ENCODE measurements at places on chromosomes 1 and 21.

DNA sequence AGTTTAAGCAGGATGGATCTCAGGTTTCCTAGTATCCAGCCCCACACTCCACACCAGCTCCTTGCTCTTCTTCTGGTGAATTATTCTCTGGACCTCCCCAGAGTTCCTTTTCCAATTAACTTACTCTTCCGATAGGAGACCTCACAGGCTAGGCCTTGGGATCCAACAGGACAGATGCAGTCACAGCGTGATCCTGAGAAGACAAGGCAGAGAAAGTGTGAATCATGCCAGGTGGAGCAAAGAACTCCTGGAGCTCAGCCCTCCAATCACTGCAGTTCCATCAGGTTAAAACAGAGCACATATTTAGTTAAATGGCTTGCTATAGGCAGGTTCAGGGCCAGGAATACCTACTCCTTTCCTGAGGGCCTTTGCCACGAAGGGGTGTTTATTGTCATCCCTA is 34.1 kb downstream of the C8B start:
- no peak for DNase-seq

DNA sequence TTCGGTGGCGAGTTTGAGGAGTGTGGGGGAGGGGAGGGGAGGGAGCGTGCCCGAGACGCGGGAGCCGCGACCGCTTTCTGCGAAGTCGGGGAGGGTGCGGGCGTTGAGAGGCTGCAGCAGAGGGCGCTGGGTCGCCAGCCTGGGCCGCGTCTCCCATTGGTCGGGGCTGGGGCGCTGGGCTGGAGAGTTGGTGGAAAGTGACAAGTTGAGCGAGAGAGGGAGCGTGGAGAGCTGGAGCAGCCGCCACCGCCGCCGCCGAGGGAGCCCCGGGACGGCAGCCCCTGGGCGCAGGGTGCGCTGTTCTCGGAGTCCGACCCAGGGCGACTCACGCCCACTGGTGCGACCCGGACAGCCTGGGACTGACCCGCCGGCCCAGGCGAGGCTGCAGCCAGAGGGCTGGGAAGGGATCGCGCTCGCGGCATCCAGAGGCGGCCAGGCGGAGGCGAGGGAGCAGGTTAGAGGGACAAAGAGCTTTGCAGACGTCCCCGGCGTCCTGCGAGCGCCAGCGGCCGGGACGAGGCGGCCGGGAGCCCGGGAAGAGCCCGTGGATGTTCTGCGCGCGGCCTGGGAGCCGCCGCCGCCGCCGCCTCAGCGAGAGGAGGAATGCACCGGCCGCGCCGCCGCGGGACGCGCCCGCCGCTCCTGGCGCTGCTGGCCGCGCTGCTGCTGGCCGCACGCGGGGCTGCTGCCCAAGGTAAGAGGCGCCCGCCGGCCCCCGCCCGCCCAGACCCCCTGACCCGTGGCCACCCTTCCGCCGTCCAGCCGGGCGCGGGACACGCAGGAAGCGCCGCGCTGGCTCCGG is at the start of gene ROR1:
Gene ROR1, plus strand, starts transcription at position 203 of the 802 bp plus-strand sequence.
- peak; percentile 84 for DNase-seq

DNA sequence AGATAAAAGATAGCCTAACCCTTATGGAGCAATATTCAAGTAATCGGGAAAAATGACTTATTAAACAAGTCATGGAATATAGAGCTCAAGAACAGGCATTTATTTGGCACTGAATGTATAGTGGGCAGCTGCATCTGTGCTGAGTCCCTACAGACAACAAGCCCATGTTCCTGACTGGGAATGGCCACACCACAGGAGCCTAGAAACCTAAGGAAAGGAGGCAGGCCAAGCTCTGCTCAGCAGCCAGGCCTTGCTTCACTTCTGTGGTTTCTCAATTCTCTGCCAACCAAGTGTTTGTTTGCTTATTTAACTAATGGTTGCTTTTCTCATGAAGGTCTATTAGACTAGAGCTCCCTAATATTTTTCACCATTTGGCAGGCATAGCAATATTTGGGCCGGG is 21.5 kb downstream of the AK2 start:
- no peak for DNase-seq

GRCh38 chr1:84959294-84959693 is 37.6 kb downstream of the MCOLN2 start:
- DNase-seq: no peak

GRCh38 chr1:57067863-57068262 is 102.0 kb upstream of the C8B start:
- no peak for DNase-seq

DNA sequence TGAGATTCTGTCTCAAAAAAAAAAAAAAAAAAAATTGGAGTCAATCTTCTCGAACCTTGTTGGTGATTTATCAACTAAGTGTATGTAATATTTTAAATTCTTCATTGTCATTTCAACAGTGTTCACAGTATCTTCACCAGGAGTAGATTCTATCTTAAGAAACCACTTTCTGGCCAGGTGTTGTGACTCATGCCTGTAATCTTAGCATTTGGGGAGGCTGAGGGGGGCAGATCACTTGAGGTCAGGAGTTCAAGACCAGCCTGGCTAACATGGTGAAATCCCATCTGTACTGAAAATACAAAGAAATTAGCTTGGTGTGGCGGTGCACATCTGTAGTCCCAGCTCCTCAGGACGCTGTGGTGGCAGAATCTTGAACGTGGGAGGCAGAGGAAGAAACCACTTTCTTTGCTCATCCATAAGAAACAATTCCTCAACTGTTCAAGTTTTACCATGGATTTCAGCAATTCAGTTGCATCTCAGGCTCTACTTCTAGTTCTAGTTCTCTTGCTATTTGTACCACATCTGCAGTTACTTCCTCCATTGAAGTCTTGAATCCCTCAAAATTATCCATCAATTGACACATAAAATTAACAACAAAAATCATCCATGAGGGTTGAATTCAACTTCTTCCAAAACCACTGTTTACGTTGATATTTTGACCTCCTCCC is 30.4 kb upstream of the EYA3 start:
- no peak for DNase-seq

All from hippocampal formation (tissue), 2 donors.